ENCODE measurements at places on chromosomes 12 and 14. TPM values are rescaled to one million over a fixed set of nuclear protein-coding genes. Genes with fewer than 3 reads are reported as not detected.

The CPNE8 gene
- total RNA-seq = 13.4 TPM

The KRT79 gene
- total RNA-seq = not detected

The EPYC gene
- total RNA-seq = not detected

The JAG2 gene
- 4.4 TPM for total RNA-seq
